Caki2 (cell line): ENCODE measurements at places on chromosomes 11 and 22.

- no peak for DNase-seq
These were observed 20.1 kb upstream of the SORL1 start for GRCh38 chr11:121431820-121432526.

GRCh38 chr11:82043316-82043715, 690.3 kb downstream of the FAM181B start:
- no peak for DNase-seq

DNA sequence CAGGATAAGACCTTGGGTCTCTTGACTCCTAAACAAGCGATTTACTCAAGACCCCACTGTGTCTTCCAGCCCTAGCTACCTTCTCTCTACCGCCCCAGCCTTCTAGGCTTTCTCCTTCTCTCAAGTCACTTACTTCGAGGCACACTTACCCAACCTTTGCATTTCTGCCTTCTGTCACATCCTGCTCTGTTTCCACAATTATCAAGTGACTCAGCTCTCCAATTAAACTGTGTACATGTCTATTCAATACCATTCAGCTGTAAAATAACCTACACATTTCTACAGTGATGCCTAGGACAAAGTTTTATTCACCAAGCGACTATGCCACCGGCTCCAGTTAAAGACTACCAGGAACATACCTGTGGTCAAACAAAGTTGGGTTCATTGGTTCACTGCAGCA, 69.0 kb downstream of the LARGE1 start:
- no peak for DNase-seq

- DNase-seq = no peak
These were observed 27.6 kb downstream of the SNU13 start for GRCh38 chr22:41661088-41661487.

GRCh38 chr11:45685964-45686537, 20.6 kb upstream of the CHST1 start:
- DNase-seq = no peak

DNA sequence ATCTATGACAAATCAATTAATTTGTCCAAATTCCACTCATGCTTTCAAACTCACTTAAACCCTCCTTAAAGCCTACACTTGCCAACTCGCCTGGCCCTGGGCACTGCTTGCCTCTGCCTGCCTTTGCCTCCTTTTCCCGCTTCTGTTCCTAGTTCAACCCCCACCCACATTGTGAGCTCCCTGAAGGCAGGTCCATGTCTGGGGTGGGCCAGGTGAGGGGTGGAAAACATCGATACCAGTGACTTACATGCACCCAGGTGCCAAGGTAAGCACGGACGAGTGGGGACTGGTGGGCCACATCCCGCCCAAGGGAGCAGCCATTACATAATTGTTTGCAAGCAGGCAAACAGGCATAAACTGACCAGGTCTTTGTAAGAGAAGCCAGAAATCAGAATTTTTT, 146.2 kb downstream of the ST3GAL4 start:
- DNase-seq = no peak

GRCh38 chr11:70105755-70106571, 27.8 kb downstream of the ANO1 start:
- DNase-seq = no peak

GRCh38 chr11:127042445-127042844, 41.9 kb upstream of the KIRREL3 start:
- no peak for DNase-seq

DNA sequence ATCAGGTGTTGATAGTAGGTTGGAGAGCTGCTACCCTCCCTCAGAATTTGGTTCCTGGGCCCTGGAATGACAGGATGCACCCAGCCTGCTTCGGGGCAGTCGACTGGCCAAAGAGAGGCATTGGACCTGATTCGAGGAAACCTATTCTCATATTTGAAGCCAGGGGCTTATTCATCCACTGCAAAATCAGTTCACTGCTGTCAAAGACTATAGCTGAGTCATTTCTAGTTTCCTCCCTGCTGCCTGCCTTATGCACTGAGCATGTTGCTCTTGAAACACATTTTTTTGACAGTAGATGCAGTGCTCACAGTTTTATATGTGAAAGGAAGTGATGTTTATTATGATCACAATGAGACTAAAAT, 565.4 kb downstream of the ETS1 start:
- DNase-seq = no peak

DNA sequence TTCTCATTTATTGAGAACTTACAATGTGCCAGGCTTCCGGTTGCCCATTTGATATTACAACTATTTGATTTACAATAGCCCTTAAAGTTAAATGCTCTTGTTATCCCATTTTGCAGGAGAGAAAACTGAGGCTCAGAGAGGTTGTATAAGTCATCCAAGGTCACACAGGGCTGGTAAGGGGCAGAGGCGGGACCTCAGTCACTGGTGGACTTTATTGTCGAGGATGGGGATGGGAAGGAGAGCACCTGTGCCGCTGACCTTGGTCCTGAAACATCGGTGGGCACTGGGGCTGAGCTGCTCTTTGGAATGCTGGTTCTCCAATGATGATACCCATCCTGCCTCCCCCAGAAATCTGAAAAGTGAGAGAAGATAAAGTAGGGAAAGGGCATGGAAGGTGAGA, 265.4 kb downstream of the MIAT start:
- peak; percentile 20 for DNase-seq

DNA sequence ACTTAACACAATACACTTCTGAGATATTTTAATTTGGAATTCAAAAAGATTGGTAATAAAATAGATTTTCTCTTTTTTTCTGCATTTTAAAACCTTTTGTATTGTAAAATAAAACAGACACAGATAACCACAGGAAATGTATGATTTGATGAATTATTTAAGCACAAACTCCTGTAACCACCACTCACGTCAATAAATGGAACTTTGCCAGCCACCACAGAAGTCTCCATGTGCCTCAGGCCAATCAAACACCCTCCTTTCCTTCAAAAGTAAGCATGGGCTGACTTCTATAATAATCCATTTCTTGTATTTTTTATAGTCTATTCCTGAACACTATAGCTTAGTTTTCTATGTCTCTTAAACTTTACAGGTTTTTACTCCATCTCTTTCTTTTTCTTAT, 721.7 kb downstream of the DLG2 start:
- DNase-seq = no peak

GRCh38 chr11:77821349-77821851, 456 bp downstream of the AAMDC start:
- DNase-seq = peak; percentile 1

- peak; percentile 62 for DNase-seq
These were observed 58.3 kb upstream of the VSTM5 start for GRCh38 chr11:93908689-93909088.

GRCh38 chr11:126357055-126357962, 1.8 kb downstream of the ST3GAL4 start:
- DNase-seq = no peak

DNA sequence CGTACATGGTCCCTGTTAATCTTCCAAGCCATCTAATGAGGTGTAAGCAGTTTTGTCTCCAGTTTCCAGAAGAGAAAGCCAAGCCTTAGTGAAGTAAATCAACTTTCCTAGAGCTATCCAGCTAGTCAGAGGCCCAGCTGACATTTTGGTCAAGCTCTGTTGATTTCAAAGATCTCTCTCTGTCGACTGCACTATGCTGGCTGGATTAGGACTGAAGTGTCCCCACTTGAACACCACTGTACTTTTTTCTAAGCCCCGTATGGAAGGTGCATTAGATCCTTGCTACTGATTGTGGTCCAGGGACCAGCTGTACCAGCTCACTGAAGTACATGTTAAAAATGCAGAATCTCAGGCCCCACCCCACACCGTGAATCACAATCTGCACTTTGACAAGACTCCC, 176.5 kb upstream of the NAV2 start:
- DNase-seq = no peak

DNA sequence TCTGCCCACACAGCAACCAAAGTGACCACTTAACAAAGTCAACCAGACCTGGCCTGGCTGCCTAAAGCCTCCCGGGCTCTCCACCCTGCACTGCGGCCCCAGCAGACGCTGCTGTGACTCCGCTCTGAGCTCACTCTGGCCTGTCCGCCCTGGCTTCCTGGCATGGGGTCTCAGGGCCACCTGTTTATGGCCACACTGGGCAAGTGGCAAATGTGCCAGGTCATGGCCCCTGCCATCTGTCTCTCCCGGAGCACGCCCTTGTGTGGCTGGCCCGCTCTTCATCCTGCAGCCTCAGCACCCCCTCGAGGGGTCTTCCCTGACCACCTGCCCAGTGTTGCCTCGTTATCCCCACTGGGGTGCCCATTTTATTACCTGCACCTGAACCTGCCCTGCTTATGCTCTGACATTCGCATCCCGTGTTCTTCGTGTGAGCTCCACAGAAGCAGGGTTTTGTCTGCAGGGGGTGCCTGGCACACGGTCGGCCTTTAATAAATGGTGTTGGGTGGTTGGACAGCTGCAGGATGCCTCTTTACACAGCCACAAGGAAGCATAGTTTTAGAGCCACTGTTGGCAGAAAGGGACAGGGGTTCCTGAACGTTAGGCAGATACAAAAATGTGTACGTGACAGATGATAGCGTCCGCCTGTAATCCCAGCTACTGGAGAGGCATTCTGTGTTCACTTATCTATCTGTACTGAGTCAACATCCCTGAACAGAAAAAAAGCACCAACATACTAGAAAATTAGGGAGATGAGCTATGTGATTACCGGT, 785.6 kb downstream of the TBC1D22A start:
- no peak for DNase-seq

GRCh38 chr11:82321206-82321605, 412.5 kb downstream of the FAM181B start:
- no peak for DNase-seq

GRCh38 chr11:32830413-32830738, 649 bp downstream of the PRRG4 start:
- DNase-seq = peak; percentile 27

DNA sequence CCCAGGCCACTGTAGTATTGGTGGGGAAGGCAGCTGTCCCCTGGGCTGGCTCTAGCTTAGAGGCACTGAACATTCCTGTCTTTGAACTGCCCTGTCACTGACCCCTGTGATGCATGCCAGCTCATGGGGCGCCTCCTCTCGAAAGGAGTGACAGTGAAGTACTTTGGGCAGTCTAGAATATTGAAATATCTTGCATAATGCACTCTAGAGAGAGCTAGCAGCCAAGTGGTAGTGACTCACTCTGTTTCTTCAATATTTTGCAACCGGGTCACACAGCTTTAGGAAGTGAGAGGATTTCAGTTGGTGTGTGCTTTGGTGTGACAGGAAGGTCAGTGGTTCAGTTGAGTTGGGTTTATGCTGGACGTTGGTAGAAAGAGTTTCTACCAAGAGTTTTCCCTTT, 35.5 kb upstream of the ST14 start:
- peak; percentile 58 for DNase-seq

DNA sequence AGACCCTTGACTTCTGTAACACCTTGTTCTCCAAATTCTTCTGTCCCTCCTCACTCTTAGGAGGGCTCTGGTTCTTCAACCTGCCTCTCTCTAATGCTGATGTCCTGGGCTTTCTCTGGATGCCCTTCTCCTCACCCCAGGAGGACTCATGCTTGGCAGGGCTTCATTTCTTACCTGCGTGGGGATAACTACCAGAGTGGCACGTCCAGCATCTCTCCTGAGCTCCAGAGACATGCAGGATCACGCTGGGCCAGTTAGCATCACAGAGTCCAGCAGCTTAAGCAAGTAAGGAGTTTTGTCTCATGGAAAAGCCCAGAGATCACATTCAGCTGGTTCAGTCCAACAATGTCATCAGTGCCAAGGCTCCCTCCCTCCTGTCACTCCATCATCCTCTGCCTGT, 36.4 kb downstream of the RTL6 start:
- DNase-seq = no peak

DNA sequence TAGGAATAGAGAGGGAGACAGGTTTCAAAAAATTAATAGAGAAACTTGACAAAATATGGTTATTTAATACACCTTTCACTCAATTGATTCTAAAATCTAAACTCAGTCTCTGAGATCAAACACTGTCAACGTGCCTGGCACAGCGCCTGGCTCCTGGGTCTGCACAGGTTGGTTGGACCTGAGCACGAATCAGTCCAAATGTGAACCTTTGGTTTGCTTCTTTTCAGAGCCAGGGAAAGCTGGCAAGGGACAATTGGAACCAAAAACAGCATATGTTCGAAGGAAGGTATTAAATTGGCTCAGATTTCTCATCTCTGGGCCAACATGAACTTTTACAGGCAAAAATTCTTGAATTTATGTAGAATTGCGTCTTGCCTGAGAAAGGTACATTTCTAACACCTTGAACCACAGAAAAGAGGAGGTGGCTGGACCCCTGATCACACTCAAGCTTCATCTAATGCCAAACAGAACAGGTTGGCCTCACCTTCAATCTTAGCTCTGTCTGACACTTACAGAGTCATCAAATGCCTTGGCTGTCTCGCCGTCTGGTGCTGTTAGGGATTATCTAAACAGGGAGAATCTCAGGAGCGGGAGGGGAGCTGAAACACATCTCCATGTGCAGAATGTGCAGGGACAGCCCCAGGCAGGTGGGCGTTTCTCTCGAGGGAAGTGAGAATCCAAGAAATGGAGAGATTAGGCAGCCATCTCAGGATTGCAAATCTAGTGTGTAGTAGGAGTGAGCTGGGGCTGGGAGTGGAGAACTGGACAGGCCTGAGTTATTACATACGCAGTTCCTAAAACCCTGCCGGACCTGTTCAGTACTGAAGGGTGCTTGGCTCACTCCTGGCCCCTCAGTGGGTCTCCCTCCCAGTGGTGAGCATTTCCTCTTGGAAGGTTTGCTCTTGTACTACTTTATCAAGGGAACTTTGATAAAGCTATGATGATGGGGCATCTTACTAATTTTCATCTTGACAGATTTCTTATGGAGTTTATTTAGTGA, 442.2 kb upstream of the B3GAT1 start:
- DNase-seq = no peak

DNA sequence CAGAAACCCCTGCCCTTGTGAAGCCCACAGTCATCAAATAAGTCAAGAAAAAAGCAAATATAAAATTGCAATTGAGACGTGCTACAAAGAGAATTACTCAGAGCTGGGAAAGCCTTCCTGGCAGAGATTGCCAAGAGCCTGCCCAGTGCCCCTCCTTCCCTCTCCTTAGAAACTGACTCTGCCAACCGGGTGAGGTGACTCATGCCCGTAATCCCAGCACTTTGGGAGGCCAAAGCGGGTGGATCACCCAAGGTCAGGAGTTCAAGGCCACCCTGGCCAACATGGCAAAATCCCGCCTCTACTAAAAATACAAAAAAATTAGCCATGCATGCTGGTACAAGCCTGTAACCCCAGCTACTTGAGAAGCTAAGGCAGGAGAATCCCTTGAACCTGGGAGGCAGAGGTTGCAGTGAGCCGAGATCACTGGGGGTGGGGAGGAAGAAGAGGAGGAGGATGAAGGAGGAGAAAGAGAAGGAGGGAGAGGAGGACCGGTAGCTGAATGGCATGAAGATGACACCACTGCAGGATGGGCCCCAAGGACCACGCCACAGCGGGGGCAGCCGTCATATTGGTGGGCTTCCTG, 76.1 kb upstream of the RTL6 start:
- peak; percentile 82 for DNase-seq

GRCh38 chr22:43841742-43842141, 20.6 kb downstream of the SULT4A1 start:
- no peak for DNase-seq

DNA sequence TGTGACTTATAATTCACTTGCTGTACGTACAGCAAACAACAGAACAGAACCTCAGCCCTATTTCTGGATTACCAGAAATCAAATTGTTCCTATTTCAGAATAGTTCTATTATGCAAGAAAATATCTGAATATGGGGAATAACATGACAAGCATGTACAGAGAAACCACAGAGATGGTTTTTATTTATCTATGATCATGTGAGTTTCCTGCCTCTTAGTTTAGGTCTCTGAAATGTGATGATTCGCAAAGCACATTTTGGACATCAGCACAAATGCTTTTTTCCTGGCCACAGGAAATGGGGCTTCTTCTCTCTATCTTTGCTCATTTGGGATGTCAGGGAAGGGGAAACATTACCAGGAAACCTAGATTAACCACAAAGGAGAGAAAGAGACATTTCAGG, 266.7 kb upstream of the CTSC start:
- DNase-seq = no peak
